ENCODE measurements at places on chromosomes 5 and 9.

DNA sequence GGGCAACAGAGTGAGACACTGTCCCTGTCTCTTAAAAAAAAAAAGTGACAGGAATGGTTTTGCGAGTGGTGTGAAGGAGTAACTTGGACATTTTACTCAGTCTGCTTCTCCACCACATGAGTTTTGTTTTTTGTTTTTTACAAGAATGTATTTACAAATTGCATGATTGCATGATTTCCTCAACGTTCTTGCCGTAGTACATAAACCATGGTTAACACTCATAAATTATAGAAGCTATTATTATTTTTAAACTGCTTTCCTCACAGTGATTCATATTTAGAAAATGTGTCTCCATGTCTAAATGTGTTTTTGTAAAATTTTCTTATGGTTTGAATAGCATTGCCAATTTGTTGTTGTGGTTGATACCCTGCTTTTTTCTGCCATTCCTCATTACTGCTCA lies 220.0 kb downstream of the GOLPH3 start:
- DNase-seq, result no peak

DNA sequence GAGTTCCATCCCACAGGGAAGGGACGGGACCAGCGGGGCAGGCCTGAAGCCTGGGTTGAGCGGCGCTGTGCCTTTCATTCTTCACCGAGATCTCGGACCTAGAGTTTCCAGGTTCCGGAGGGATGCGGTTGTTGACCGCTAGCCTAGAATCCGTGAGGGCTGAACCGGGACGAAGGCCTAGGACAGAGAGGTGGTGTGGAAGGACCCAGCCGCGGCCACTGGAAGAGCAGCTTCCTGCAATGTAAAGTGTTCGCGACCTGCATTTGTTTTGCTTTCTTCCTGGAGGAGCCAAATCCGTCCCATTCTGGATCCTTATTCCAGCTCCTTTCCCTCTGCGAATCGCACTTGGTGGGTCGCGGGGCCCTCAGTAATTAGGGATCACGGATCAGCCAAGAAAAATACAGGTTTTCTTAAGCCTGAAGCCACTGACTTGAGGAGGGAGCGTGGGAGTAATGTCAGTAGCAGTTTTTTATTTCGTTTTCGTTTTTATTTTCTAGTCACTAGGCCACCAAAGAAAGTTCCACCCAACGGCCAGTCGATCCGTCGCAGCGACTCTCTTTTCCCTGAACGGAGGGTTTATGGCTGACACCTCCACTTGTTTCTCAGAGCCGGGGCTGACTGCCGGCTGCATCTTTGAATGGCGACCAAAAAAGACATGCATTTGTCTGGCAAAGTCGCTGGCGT lies 48.6 kb downstream of the ANXA2R start:
- peak; percentile 37 for DNase-seq

- DNase-seq, result no peak
Measured at GRCh38 chr9:89329917-89330316, 11.6 kb downstream of the SECISBP2 start.

- no peak for DNase-seq
Measured at GRCh38 chr5:56492812-56493211, 259.7 kb upstream of the ANKRD55 start.

- no peak for DNase-seq
Measured at GRCh38 chr5:84861306-84861705, 476.6 kb upstream of the EDIL3 start.

Data from activated CD4-positive, CD25-positive, alpha-beta regulatory T cell (primary cell).